Daoy (cell line): ENCODE measurements at places on chromosomes 16 and 17. TPM values are rescaled to one million over a fixed set of nuclear protein-coding genes. Genes with fewer than 3 reads are reported as not detected.

Gene CA10
- not detected in 2 replicates for total RNA-seq

Gene CLEC18A
- 1.2 TPM in 1 of 2 replicates, not detected in the other for total RNA-seq

Gene SMIM36
- not detected in 2 replicates for total RNA-seq

Gene GLP2R
- 0.63 and 0.91 TPM in 2 replicates for total RNA-seq

Gene HBQ1
- total RNA-seq: not detected in 2 replicates

Gene KRTAP1-1
- 1.5 TPM in 1 of 2 replicates, not detected in the other for total RNA-seq

Gene IRX5
- 3.6 and 7.6 TPM in 2 replicates for total RNA-seq

Gene BCL6B
- not detected in 2 replicates for total RNA-seq

Gene CFAP52
- total RNA-seq: not detected in 2 replicates
